Esophagus squamous epithelium (tissue), 5 donors: ENCODE measurements at places on chromosomes 1 and 21.

DNA sequence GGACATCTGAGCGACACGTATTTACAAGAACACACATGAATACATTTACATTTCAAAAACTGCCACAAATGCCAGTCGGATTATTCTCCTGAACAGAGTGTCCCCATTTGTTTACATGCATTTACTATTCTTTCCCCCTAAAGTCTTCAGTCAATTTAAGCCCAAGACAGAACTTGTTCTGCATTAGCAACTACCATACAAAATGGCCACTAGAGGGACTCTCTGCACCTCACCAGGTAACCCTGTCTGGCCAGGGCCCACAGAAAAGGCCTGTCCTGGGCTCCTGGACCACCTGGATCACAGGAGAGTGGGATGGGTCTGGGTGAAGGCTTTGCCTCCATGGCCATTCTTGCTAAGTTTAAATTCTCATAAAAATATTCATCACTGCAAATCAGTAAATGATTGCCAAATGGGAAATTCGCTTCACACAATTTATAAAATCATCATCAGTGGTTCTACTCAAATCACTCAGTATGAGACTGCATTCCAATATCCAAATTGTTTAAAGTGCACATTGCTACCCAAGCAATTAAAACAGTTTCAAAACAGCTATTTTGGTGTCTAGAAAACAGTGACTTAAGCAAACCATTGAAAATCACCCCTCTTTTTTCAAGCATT is 12.5 kb upstream of the GUCA2A start:
- no peak for DNase-seq

DNA sequence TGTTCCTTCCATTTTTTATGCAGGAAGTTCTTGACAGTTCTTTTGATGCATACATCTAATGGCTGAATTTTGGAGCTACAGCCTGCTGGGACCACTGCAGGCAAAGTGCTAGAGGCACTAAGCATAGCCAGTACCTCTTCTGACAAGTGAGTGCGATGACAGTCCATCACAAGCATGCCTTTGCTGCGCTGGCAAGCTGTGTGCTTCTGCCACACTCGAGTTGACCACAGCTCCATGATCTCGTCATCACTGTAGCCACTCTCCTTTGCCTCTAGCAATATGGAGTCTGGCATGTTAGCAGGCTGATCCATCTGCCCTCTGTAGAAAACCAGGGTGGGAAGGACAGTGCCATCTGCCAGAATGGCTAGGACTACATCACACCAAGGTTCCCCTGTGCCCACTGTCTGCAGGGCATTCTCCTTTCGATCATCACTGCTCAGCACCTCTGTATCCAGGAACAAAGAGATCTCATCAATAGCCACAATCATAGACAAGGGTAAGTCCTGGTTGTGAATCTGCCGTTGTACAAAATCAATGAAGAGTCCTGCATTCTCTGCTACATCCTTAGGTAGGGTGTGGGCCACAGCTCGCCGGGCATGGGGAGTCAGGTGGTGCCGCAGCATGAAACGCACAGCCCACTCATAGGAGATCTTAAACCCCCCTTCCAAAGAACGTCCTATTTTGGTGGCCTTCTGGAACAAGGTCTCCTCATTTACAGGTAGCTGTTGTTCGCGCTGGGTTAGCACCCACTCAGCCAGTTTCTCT is 6.0 kb downstream of the PSMB4 start:
- DNase-seq, result no peak

GRCh38 chr1:117093870-117094621 is 27.5 kb downstream of the TRIM45 start:
- no peak for DNase-seq

- DNase-seq, result no peak
Observed at GRCh38 chr21:31660591-31660990, 1.1 kb downstream of the SOD1 start.

DNA sequence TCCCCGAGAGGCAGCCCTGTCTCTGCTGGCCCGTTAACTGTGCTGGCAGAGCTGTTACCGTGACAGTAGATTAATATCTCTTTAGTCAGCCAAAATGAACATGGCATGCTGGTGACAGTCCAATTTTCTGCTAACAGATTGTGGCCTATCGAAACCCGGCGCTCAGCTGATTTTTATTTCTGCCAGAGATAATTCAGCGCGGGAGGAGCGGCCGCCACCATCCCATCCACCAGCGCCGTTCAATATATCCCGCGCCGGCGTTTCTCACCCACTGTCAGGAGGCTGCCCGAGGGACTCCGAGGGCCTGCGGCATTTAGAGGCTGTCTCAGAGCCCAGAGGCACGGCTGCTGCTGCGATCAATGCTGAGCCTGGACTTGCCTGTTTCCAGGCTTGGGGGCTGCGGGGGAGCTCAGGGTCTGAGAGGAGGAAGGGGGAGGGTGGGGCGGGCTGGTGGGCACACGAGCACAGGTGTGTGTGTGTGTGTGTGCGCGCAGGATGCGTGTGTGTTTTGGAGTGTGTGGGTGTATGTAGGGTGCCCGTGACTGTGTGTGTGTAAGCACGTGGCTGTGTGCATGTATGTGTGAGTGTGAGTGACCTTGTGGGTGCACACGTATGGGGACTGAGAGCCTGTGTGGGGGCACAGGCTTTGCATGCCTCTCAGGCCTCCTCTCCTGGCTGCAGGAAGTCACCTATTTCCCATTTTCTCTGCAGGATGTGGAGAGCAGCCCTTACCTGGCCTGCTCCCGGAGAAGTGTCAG is 109.7 kb upstream of the ACTRT2 start:
- no peak for DNase-seq
